ENCODE measurements at places on chromosomes 1 and 21. TPM values are rescaled to one million over a fixed set of nuclear protein-coding genes. Genes with fewer than 3 reads are reported as not detected.

The COL11A1 gene
- 148 TPM for polyA plus RNA-seq

The LIN28A gene
- polyA plus RNA-seq: 0.23 TPM

GRCh38 chr1:20936621-20937020 is 149.5 kb upstream of the HP1BP3 start:
- no peak for DNase-seq

DNA sequence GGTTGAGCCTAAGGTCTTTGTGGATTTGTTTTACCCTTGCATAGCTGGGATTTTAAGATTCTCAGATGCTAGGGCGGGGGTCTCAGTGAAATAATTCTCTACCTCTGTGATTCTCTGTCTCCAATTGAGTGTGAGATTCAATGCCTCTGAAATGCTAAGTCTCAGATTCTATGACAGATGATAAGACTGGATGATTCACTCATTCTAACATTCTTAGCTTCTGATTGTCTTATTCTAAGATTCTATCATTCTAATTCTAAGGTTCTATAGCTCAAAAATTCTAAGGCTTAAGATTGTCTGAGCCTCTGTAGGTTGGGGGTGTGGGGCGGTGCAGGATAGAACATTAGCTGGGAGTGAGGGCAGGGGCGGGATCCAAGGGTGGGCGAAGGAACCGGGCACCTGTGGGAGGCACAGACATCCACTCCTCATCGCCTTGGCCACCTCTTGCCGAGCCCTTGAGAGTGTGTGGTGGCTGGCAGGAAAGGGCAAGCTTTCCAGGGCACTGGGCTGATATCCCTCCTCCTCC is 29.5 kb downstream of the ADGRB2 start:
- no peak for DNase-seq

All from hepatocyte (in vitro differentiated cells).